ENCODE measurements at places on chromosomes 1 and 21.

DNA sequence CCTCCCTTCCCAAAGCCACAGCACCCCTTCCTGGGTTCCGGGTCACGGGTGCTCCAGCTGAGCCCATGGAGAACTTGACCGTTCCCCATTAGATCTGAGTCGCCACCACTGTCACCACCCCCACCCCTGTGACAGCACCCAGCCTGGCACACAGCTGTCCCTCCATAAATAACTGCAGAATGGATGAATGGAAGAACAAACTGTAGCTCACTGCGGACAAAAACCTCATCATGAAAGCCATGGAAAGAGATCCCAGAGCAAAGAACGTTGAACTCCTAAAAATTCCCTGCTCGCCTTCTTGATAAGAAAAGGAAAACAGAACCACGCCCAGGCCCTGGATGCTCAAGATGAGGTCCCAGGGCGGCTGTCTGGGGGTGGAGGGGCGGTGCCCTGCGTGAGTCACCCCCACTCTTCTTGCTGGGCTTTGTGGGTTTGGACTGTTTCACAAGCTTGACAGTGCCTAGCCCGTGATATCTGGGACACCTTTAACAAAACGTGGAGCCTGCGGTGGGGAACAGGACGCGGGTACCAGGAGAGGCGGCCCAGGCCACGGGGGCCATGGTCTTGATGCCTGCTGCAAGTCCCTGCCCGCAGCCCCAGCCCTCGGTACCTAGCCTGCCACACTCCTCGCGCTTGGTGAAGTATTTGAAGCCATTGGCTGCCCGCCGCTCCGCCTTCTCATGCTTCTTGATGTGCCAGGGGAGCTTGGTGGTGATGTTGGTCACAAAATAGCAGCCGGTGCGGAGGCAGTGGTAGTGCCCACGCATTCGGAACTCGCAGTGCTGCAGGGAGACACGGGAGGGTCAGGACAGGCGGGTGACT is 151.9 kb downstream of the CASZ1 start:
- ATAC-seq: no peak

DNA sequence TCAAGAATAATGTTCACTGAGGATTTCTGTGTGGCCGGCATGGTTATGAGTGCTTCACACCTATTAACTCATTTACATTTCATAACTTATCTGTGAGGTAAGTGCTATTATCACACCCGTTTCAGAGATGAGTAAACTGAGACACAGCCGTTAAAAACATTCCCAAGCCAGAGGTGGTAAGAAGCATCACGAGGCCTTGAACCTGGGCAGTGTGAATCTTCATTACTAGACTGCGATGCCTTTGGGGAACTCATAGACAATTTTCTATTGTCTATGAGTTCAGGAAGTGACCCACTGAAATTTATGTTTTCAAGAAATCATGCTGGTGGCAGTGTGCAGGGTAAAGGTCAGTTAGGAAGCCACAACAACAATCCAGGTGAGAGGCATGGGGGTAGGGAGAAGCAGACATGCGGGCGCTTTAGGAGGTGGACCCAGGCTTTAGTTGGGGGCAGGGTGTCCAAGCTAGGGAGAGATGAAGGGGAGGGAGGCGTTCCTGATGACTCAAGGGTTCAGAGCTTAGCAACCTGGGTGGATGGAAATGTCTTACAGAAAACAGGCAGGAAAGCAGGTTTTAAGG is 14.5 kb downstream of the GNG12 start:
- ATAC-seq: no peak

GRCh38 chr1:226121587-226122400 is 59.3 kb downstream of the H3-3A start:
- ATAC-seq: peak; percentile 75

- ATAC-seq: no peak
Measured at GRCh38 chr1:36326499-36326898, 3.1 kb upstream of the EVA1B start.

GRCh38 chr1:27564710-27565649 is 39.0 kb downstream of the AHDC1 start:
- no peak for ATAC-seq

DNA sequence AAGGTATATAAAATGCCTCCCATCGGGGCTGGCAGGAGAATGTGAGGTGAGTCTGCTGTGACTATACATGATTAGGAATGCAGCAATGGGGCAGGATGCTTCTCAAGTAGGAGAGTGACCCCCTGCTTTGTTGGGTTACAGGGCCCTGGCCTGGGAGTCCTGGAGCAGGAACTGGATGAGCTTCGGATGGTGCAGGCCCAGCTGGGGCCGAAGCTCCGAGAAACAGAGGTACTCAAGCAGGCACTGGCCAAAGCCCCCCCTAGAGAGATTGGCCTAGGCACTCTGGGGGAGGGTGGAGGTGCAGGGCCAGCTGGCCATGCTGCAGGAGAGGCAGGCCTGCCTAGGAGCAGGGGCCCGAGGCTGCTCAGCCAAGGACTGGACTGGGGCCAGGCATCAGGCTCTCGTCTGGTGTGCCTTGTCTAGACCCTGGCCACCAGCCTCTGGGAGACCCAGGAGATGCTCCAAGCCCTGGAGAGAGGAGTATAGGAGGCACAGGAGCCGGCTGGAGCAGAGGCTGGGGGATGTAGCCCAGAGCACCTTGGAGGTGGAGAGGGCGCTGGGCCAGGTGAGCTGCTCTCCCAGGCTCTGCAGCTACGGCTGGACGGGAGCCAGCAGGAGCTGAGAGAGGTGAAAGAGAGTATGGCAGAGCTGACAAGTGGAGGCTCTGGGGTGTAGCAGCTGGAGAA is 32.8 kb upstream of the PKP1 start:
- ATAC-seq: no peak

DNA sequence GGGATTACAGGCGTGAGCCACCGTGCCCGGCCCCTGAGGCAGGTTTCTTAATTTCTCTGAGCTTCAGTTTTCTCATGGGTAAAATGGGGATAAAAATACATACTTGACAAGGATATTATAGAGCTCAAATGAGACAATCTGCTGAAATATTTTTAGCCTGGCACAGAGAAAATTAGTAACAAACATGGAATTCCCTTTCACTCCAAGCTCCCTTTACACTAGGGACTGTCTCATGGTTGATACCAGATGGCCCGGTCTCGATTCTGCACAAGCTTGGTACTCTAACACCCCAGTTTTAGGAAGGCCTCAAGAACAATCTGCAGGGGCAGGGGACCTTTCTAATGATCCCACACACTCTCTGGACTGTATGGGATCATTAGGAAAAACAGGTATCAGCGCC is 671.7 kb downstream of the SMYD3 start:
- no peak for ATAC-seq

DNA sequence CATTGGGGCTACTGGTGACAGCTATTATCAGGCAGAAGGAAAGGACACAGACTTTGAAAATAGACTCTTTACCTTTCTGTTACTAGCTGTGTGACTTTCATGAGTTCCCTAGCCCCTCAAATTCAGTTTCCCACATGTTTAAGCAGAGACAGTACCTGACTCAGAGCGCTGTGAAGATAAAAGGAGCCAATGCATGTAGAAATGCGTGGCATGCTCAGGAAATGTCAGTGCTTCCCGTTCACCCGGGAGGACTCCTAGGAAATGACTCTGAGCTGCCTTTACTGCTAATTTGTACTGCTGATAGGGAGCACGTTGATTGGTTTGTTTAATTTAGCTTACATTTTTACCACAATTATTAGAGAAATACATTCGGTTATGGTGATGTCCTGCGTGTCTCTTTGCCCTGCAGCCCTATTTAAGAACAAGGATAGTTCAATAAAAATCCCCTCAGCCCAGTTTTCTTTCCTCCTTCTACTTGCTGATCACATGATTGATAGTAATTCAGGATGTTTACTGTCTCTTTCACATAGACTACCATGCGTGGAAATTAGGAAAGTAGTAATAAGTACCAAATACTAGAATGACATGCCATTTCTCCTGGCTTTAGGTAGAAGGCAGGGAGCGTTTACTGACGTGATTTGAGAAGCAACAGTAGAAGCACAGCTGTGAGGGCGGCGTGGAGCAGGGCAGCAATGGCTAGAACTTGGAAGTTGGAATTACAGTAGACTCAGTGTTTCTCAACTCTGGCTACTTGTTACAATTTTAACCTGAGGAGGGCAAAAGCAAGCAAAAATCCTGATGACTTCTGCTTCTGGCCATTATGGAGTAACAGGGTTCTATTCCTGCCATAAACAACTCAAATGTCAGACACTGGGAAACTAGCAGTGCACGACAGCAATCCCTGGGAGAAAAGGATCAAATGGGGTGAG is 15.9 kb downstream of the PDIK1L start:
- ATAC-seq: no peak

All from activated CD4-positive, CD25-positive, alpha-beta regulatory T cell treated with anti-CD3 and anti-CD28 coated beads, Interleukin-2, amount 50 U/mL, for 24 hours (primary cell).